ENCODE measurements at places on chromosomes 5 and 9.

GRCh38 chr5:40688127-40688761 lies 8.5 kb downstream of the PTGER4 start:
- peak; percentile 92 for DNase-seq

DNA sequence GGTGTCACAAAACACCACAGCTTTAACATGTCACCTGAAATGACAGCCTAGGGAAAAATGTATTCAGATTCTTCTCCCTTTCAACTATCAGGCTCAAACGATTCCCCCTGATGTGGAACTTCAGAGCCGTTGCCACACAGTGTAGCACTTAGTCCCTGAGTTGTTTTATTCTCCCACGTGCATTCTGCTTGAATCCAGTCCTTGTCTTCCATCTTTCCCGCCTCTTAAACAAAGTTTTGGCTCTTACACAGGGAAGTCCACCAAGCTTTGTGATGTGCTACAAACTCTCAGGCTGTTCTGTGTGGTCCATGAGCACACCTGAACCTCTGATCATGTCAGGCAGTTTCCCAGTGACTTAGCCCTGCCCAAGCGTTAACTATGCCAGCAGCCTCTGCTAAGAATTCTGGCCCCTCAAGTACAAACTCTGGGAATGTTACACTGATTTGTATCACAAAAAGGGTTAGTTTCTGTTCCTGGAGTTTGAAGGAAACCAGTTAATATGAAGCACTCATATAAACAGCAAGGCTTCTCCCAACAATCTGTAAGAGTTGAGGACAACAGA lies 45.8 kb upstream of the RNF38 start:
- no peak for DNase-seq

- no peak for DNase-seq
Observed at GRCh38 chr9:130340011-130340410, 74.5 kb downstream of the HMCN2 start.

GRCh38 chr5:44384816-44385215 lies 4.4 kb downstream of the FGF10 start:
- DNase-seq, result no peak

GRCh38 chr9:8356406-8356805 lies 556.8 kb upstream of the DMAC1 start:
- no peak for DNase-seq

GRCh38 chr5:4027088-4027734 lies 431.6 kb downstream of the IRX1 start:
- DNase-seq, result no peak

DNA sequence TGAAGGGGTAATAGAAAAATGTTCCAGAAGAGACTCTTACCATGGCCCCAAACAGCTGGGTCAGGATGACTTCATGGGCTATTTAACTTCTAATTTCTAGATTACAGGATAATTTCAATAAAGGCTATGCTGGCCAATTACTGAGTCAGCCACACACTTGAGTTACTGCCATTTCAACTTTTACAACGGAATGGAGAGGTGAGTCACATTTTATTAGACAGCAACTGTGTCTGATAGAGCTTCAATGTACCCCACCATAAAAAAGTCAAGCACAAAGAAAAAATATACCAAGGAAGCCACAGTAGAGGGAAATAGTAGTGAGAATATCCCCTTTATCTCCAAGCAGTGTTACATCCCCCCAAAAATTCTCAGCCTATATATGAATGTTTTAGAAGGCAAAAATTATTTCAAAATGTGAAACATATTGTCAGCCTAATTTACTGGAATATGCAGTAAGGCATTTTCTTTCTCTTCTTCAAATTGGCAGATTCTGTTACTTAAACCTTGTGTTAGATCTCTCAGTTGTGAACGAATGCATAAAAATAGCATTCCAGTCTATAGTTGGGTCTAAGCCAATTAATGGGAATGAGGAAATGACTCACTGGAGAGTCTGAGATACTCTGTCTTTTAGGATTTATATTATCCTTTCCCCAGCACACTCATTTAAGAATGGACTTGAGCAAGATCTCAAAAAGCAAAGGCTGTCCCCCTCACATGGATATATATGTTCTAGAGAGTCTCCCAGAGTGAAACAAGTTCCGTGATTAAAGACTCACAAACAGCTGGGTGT lies 47.1 kb upstream of the RAI14 start:
- DNase-seq, result no peak

DNA sequence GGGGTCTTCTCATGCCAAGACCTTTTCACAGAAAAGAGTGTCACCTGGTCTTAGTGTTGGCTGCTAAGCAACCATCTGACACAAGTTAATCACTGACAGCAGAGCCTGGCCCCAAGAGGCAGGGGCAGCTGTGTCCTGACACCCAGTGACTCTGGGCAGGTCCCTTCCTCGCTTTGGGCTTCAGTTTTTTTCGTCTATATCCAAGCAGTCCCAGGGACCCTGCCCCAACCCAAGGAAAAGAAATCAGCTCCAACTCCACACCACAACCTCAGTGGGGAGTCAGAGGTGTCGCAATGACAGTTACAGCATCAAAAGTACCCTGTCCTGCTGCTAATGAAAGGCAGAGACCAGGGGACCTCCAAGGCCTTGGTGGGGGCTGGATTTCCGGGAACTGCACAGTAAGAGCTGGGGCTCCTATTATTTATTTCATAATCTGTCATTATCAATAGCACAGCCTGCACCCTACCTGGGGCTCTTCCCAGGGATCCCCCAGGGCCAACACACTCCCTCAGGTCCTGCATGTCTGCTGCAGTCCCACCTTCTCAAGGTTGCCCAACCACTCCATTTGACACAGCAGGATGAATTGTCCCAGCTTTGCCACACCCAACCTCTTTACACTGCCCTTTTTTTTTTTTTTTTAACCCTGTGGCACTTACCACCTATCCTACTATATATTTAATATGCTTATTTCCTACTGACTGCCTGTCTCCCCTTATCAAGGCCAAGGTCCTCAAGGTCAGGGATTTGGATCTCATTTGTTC lies 9.4 kb downstream of the ANKS6 start:
- DNase-seq, result no peak

- DNase-seq, result no peak
Observed at GRCh38 chr9:36818242-36818938, 215.7 kb downstream of the PAX5 start.

GRCh38 chr9:25964239-25964638 lies 286.0 kb upstream of the TUSC1 start:
- no peak for DNase-seq

GRCh38 chr5:173972925-173973615 lies 15.9 kb upstream of the C5orf47 start:
- peak; percentile 77 for DNase-seq

GRCh38 chr5:165858118-165858517 lies 2352.7 kb downstream of the MAT2B start:
- DNase-seq, result no peak

- DNase-seq, result no peak
Observed at GRCh38 chr9:82597241-82598203, 465.4 kb downstream of the RASEF start.

All from CD4-positive, alpha-beta T cell treated with Interleukin-2 at 100 ng/mL for 4 hours (primary cell).